ENCODE measurements at places on chromosomes 7 and 10. TPM values are rescaled to one million over a fixed set of nuclear protein-coding genes. Genes with fewer than 3 reads are reported as not detected.
A peak's percentile ranks its signal among the peaks of the same experiment; 100 is the strongest.

DNA sequence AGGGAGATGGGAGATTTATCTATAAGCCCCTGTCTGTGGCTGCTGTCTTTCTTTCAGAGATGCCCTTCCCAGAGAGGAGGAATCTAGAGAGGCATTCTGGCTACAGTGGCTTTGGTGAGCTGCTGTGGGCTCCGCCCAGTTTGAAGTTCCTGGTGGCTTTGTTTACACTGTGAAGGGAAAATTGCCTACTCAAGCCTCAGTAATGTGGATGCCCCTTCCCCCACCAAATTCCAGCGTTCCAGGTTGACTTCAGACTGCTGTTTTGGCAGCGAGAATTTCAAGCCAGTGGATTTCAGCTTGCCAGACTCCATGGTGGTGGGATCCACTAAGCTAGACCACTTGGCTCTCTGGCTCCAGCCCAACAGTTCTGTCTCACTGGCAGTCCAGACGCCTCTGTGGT lies 951.6 kb downstream of the CCSER2 start:
- no peaks in the 10 kb centered on the region for H3K27me3 ChIP-seq
- no peak for DNase-seq
- H3K4me3 ChIP-seq = no peak overlapping the region
- no peaks in the 10 kb centered on the region for H3K4me1 ChIP-seq
- H3K36me3 ChIP-seq = no peaks in the 10 kb centered on the region

DNA sequence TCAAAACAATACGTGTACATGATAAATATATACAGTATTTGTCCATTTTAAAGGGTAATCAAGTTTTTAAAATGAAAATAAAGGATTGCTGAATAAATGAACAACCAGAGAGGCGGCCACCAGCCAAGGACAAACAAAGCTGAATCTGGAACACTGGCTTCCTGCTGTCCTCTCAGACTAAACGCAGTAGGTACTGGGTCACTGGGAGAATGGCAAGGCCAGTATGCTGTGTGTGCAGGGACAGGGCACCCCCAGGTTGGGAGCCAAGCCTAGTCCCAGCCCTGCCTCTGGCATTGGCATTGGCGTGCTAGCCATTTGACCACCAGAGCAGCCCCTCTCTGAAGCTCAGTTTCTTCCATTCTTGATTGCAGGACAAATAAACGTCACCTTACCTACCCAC lies 33.8 kb downstream of the DLG5 start:
- H3K27me3 ChIP-seq = no peaks in the 10 kb centered on the region
- DNase-seq = no peak
- peaks cover 55% of the 10 kb centered on the region for H3K4me1 ChIP-seq
- peak overlapping the region; percentile 86 for H3K27ac ChIP-seq

DNA sequence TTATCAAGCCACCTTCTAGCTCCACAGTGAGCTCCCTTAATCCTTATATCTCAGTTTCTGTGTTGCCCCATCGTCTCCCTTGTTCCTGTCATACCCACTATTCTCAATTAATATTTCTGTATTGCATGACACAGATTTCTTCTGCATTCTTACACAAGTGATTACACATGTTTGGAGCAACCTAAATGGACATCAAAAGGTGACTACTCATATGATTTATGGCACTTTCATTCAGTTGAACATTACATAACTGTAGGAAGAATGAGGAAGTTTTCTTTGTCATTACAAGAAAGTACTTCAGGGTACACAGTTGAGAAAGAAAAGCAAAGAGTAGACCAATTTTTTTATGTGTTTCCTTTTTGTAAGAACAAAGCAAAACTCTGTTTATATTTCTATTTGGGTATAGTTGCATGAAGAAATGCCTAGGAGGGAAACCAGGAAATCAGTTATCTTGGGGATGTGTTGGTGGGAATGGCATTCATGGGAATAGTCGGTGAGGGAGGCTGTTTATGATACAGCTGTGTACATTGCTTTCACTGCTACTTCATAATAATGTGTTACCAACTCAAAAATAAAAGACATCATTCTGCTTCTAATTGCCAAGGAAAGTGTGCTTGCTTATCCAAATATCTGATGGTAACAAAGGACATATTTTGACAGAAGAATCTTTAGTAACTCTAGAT lies 23.6 kb upstream of the PRSS37 start:
- peak overlapping the region; percentile 49 for H3K27ac ChIP-seq
- no peaks in the 10 kb centered on the region for H3K4me1 ChIP-seq
- H3K4me3 ChIP-seq = no peak overlapping the region
- DNase-seq = no peak
- H3K36me3 ChIP-seq = no peaks in the 10 kb centered on the region
- H3K27me3 ChIP-seq = no peaks in the 10 kb centered on the region

The ASIC3 gene
- total RNA-seq = 1.3 TPM

DNA sequence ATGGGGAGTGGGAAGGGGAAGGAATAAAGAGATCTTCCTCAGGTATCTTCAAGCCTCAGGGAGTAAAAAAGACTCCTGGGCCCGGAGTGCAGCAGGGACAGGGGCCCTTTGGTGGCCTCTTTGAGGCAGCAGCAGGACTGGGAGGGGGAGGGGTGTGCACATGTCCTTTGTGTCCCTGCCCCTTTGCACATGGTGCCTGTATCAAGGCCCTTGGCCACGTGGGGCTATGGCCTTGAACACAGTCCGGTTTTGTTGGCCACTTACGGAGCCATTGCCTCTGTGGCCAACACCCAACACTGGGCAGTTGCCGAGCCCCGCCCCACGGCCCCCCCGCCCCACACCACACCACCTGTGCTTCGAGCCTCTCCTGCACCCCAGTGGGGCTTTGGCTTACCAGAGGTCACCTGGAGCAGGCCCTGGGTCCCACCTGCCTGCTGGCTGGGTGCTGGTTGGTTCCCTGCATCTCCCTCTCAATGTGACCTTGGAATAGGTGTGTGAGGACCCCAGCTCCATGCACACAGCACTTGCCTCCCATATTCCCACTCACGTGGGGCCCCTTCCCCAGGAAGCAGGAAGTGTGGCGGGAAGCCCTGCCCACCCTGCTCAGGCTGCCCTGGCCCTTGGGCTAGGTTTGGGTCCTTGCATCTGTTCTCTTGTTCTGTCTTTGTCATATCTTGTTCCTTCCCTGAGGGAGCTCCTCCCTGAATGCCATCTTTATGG lies 5.4 kb downstream of the SAP25 start:
- no peaks in the 10 kb centered on the region for H3K27me3 ChIP-seq
- no peaks in the 10 kb centered on the region for H3K36me3 ChIP-seq
- H3K4me1 ChIP-seq = peaks cover 59% of the 10 kb centered on the region
- H3K4me3 ChIP-seq = no peak overlapping the region

The PRLHR gene
- total RNA-seq = not detected

The FAM20C gene
- 12.7 TPM for total RNA-seq

GRCh38 chr7:157831143-157831905 lies 494.5 kb downstream of the DNAJB6 start:
- DNase-seq = no peak
- H3K4me3 ChIP-seq = no peak overlapping the region
- no peaks in the 10 kb centered on the region for H3K36me3 ChIP-seq

DNA sequence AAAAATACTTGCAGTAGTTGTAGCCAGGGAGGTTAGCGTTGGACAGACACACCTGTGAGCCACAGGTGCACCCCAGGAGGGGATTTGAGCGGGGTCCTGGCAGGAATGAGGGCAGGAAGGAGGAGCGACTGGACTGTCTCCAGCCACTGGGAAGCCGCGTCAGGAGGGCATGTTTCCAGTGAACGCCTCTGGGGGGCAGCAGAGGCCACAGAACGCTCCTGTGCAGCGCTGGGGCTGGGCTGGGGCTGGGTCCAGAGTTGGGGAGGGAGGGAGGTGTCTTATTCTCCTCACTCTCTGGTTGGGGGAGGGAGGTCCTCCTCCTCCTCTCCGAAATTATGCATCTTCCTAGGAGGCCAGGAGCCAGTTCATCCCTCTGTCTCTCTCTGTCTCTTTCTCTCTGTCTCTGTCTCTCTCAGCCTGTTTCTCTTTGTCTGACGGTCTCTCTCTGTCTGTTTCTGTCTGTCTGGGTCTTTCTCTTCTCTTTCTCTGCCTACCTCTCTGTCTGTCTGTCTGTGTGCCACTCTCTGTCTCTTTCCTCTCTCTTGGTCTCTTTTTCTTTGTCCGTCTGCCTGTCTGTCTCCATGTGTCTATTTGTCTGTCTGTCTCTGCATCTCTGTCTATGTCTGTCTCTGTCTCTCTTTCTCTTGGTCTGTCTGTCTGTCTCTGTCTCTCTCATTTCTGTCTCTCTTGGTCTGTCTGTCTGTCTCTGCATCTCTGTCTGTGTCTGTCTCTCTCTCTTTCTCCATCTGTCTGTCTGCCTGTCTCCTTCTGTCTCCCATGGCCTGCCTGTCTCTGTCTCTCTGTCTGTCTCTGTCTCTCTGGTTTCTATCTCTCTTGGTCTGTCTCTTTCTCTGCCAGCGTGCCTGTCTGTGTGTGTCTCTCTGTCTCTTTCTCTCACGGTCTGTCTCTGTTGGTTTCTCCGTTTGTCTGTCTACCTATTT lies 9.9 kb upstream of the PSMG3 start:
- H3K27me3 ChIP-seq = no peaks in the 10 kb centered on the region
- no peaks in the 10 kb centered on the region for H3K36me3 ChIP-seq
- peaks cover 6% of the 10 kb centered on the region for H3K4me1 ChIP-seq

The URGCP gene
- 22.1 TPM for total RNA-seq

- H3K27me3 ChIP-seq = no peaks in the 10 kb centered on the region
- no peak overlapping the region for H3K4me3 ChIP-seq
- DNase-seq = no peak
- H3K36me3 ChIP-seq = no peaks in the 10 kb centered on the region
- peaks cover 13% of the 10 kb centered on the region for H3K4me1 ChIP-seq
Observed at GRCh38 chr10:125217990-125218675, 57.8 kb upstream of the CTBP2 start.

The ACTL6B gene
- total RNA-seq = not detected

The MDFIC gene
- 12.5 TPM for total RNA-seq

The SEC31B gene
- 4.3 TPM for total RNA-seq

GRCh38 chr10:119602241-119603095 lies 5.7 kb upstream of the TIAL1 start:
- no peaks in the 10 kb centered on the region for H3K27me3 ChIP-seq
- DNase-seq = peak; percentile 16
- H3K4me1 ChIP-seq = peaks cover 2% of the 10 kb centered on the region
- H3K36me3 ChIP-seq = no peaks in the 10 kb centered on the region
- no peak overlapping the region for H3K27ac ChIP-seq
- H3K4me3 ChIP-seq = no peak overlapping the region

The PIK3CG gene
- 0.66 TPM for total RNA-seq

The SEC23IP gene
- 10.1 TPM for total RNA-seq

- H3K27me3 ChIP-seq = no peaks in the 10 kb centered on the region
- no peak overlapping the region for H3K27ac ChIP-seq
- peaks cover 37% of the 10 kb centered on the region for H3K4me1 ChIP-seq
- H3K4me3 ChIP-seq = no peak overlapping the region
Observed at GRCh38 chr7:47438411-47439029, 143.4 kb downstream of the TNS3 start.

DNA sequence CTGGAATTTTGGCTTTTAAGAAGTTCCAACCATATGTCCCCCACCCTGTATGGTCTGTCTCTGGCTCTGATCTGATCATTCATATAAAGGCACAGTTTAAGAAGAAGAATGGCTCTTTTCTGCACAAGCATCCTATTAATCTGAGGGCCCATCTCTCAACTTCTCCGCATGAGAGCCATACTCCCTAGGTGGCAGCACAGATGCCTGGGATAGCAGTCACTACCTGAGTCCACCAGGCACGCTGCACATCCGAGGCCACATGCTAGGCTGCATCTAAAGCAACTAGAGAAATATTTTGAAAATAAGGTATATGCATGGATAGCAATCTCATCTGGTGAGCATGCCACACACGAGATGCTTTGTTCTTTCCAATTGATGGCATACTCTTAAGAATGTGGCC lies 565.5 kb downstream of the PARD3 start:
- no peak overlapping the region for H3K4me3 ChIP-seq
- H3K27ac ChIP-seq = no peak overlapping the region
- no peaks in the 10 kb centered on the region for H3K4me1 ChIP-seq
- H3K27me3 ChIP-seq = no peaks in the 10 kb centered on the region

The RHOBTB1 gene
- total RNA-seq = 12.2 TPM

- no peak overlapping the region for H3K4me3 ChIP-seq
- peaks cover 8% of the 10 kb centered on the region for H3K4me1 ChIP-seq
- no peaks in the 10 kb centered on the region for H3K36me3 ChIP-seq
- no peaks in the 10 kb centered on the region for H3K27me3 ChIP-seq
Observed at GRCh38 chr10:76251841-76252671, 820.6 kb downstream of the LRMDA start.

DNA sequence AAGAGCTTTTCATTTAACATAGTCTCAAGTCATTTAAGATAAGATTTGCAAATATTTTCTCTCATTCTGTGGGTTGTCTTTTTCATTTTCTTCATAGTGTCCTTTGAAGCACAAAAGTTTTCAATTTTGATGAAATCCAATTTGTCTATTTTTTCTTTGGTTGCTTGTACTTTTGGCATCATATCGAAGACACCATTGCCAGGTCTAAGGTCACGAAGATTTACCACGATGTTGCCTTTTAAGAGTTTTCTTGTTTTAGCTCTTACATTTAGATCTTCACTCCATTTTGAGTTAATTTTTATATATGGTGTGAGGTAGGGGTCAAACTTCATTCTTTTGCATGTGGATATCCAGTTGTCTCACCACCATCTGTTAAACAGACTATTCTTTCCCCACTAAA lies 34.7 kb downstream of the TMEM270 start:
- no peak overlapping the region for H3K27ac ChIP-seq
- no peaks in the 10 kb centered on the region for H3K27me3 ChIP-seq
- DNase-seq = no peak
- no peaks in the 10 kb centered on the region for H3K36me3 ChIP-seq
- peaks cover 15% of the 10 kb centered on the region for H3K4me1 ChIP-seq
- no peak overlapping the region for H3K4me3 ChIP-seq

The BAMBI gene
- 9.1 TPM for total RNA-seq

DNA sequence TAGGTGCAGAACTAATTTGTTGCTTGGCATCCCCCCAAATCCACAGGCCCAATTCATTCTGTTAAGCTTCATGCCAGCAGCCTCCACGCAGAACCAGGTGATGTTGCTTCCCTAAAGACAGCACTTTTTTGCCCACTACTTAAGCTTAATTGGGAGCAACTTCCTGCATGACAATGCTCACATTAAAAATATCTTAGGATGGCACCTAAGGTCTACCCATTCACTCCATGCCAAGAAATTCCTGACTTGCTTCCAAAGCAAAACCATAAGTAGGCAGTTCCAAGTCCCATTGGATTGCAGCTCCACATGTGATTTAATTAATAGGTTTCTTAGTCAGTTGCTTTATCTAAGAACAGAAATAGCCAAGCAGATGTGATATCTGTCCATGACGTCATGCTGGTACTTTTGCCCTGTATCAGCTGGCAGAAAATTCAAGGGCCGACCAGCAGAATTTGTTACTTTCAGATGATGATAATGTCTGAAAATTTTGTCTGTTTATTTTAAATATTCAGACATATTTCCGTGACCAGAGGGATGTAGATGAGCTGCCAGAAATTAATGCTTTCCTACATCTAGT lies 325.5 kb downstream of the LHFPL3 start:
- H3K27me3 ChIP-seq = no peaks in the 10 kb centered on the region
- no peaks in the 10 kb centered on the region for H3K36me3 ChIP-seq
- peaks cover 4% of the 10 kb centered on the region for H3K4me1 ChIP-seq
- H3K4me3 ChIP-seq = no peak overlapping the region

DNA sequence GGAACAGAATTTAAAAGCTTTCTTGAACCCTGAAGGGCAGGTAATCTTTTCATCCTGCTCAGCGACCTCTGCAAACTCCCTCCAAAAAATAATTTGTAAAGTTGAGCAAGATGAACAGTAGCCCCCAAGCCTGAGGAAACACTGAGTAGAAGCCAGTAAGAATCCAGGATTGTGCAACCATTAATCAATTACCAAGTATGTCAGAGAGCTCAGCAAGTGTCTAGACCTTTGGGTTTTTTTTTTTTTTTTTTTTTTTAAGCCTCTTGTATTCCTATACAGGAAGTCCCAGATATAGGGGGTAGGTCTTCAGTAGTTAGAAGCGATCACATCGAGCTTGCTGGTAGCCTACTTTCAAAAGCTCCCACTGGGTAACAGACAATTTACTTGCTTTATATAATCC lies 155.2 kb downstream of the DGKI start:
- H3K27me3 ChIP-seq = no peaks in the 10 kb centered on the region
- DNase-seq = no peak
- no peak overlapping the region for H3K27ac ChIP-seq
- H3K4me3 ChIP-seq = no peak overlapping the region
- H3K36me3 ChIP-seq = no peaks in the 10 kb centered on the region

Data from body of pancreas (tissue), 4 donors.